ENCODE measurements at places on chromosomes 5 and 9.

- DNase-seq, result no peak
These were observed 15.4 kb downstream of the LMX1B start for GRCh38 chr9:126628969-126629674.

- DNase-seq, result no peak
These were observed 35.0 kb upstream of the SAP30L start for GRCh38 chr5:154410786-154411185.

DNA sequence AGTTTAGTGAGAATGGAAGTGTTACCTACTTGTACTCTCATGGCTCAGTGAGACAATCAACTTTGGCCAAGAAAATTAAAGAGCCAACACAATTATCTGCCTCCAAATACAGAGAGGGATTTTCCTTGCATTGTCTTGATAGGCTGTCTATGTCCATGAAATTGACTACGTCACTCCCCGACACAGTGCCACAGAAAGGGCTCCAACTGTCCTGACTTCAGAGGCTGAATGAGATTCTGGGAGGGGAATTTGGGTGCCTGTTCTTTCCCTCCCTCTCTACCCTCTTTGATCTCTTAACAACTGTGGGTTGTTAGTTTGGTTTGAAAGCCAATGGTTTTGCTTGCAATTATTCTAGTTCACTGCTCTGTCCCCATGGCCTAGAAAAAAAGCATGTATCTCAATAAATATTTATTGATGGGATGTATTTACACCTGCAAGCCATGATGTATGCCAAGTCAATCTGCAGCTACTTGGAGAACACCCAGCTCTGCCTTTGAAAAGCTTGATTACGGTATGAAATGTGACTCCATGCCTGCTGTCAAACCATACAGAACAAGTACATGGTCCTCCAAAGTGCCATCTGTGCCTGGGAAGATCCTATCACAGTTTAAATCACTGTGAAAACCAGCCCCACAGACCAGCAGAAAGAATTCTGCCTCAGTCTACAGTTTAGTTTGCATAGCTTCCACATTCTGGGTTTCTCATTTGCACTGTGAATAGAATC is 37.3 kb downstream of the CAPSL start:
- DNase-seq, result no peak

GRCh38 chr9:133739408-133740280 is 1.5 kb upstream of the SARDH start:
- no peak for DNase-seq

- no peak for DNase-seq
These were observed 86.2 kb downstream of the LURAP1L start for GRCh38 chr9:12860998-12861397.

GRCh38 chr5:95975703-95976102 is 14.1 kb upstream of the ELL2 start:
- no peak for DNase-seq

- no peak for DNase-seq
These were observed 204.9 kb downstream of the LRRC70 start for GRCh38 chr5:62783374-62784057.

- DNase-seq, result no peak
These were observed 25.4 kb upstream of the RNF20 start for GRCh38 chr9:101508211-101508610.

DNA sequence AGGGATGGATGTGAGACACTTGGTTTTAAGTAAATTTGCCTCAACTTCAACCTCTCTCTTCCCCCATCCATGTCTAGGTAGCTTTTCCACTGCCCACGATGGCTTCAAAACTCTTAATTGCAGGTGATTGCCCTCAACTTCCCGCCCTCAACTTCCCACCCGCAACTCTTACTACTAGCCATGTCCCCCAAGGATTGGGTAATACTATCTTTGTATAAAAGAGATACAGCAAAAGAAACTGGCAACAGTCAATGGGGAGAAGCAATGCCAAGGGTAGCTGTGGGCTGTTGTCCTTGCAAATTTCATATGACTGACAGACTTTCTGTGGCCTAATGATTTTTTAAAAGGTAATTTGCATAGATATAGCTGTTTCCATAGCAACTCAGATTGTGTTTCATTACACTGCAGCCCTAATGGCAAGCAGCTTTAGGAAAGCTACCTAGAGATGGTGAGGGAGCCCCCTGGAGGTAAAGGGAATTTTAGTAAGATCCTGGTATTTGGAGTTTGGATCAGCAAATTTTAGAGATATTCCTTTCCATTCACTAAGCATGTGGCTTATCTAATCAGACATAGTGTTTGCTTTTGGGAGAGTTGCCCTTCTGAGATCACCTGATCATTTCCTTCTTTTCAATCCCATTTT is 421.5 kb upstream of the DAP start:
- no peak for DNase-seq

DNA sequence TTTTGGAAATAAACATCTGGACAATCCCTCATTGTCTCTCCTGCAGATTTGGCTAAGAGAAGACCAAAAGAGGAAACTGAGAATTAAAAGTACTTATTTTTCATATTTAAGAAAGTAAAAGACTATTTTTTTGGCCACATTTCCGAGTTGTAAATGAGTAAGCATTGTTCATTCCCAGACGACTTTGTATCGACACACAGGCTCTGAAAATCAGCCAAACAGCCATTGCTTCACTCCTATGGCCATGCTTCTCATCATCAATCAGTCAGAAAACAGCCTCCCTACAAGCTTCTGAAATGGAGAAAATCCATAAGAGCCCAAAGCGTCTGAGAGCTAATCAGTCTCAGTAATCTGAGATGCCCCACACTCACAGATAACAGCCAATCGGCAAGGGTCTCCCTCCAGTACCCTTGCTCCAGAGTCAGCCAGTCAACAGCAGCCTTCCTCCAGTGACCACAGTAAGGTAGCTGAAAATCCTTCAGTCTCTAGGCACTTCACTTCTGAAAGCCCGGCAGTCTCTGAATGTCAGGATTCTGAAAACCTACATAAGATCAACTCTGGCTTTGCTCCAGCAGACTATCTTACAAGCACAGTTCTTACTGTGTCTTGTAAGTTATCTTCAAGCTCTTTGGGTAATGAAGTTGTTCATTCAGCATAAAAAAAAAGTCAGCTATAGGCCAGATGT is 30.9 kb downstream of the CDO1 start:
- no peak for DNase-seq

GRCh38 chr9:1717882-1718281 is 297.3 kb upstream of the SMARCA2 start:
- DNase-seq, result no peak

- DNase-seq, result no peak
These were observed 54.4 kb downstream of the NEURL1B start for GRCh38 chr5:172695232-172696054.

DNA sequence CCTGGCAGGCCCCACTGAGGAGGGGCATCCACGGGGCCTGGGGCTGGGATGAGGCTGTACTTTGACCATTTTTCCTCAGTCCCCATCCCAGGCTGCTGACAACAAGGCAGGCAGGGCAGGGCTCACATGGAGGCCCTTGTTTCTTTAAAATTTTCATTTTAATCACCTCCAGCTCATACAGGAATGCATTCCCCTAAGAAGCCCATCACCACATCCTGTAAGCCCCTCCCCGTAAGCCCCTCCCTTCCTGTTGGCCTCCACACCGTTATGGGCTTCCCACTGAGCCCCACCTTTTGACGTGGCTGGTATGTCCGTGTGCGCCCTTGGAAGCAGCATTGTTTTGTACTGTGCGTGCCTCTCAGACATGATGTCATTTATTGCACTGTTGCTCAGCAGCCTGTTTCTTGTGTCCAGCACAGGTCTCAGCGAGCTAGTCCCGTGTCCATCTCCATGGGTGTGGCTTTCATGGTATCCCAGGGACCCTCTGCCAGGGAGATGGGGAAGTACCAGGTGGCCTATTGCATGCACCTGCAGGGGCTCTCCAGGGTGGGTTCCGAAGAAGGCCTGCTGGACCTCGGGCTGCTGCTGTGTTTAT is 22.4 kb downstream of the PHF2 start:
- no peak for DNase-seq

GRCh38 chr9:125889476-125890419 is 142.6 kb downstream of the PBX3 start:
- peak; percentile 5 for DNase-seq
